Smooth muscle cell of bladder (primary cell): ENCODE measurements at places on chromosomes 2 and 18. TPM values are rescaled to one million over a fixed set of nuclear protein-coding genes. Genes with fewer than 3 reads are reported as not detected.

The TBR1 gene
- total RNA-seq: under 0.01 TPM in 1 of 2 replicates, not detected in the other

The ANKRD30BL gene
- not detected in 2 replicates for total RNA-seq

The SPR gene
- 23.5 and 36.6 TPM in 2 replicates for total RNA-seq

The RGPD4 gene
- under 0.01 TPM in 1 of 2 replicates, not detected in the other for total RNA-seq

The CPO gene
- 0.09 TPM in 1 of 2 replicates, not detected in the other for total RNA-seq

The ACMSD gene
- total RNA-seq: under 0.01 TPM in 1 of 2 replicates, not detected in the other

The SLC8A1 gene
- total RNA-seq: 13.1 and 19.8 TPM in 2 replicates

The APCDD1 gene
- 0.09 and 1.1 TPM in 2 replicates for total RNA-seq

The SPP2 gene
- total RNA-seq: not detected in 2 replicates

The PAX8 gene
- total RNA-seq: 0.14 and 0.37 TPM in 2 replicates
